Activated CD8-positive, alpha-beta T cell treated with anti-CD3 and anti-CD28 coated beads, Interleukin-2, amount 10 ng/mL, durations not matched to agents 7 days and 5 days (primary cell): ENCODE measurements at places on chromosomes 1 and 21.

DNA sequence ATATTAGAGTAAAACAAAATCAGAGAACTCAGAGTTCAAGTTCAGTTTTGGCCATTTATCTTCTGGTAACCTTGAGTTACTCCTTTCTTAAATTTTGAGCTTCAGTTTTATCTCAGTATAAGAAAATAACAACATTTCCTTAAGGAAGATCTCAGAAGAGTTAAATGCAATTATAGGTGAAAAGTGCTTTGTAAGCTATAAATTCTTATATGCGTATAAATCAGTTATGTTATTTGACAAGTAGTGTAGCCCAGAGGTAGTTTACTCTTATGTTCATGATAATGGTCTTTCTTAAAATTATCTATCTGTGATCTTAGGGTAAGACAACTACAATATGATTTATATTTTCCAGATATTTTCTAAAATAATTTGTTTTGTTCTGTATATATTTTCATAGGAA is 89.8 kb downstream of the LHX9 start:
- no peak overlapping the region for H3K4me3 ChIP-seq
- no peak for DNase-seq

GRCh38 chr1:37479255-37480124 is 5.1 kb downstream of the ZC3H12A start:
- peak overlapping the region; percentile 90 for H3K4me3 ChIP-seq
- no peaks in the 10 kb centered on the region for H3K27me3 ChIP-seq
- peak overlapping the region; percentile 98 for H3K27ac ChIP-seq
- H3K36me3 ChIP-seq: peaks cover 75% of the 10 kb centered on the region

GRCh38 chr1:111422546-111423391 is 4.8 kb downstream of the OVGP1 start:
- no peaks in the 10 kb centered on the region for H3K36me3 ChIP-seq
- no peak overlapping the region for H3K4me3 ChIP-seq
- no peak for DNase-seq
- peaks cover 4% of the 10 kb centered on the region for H3K27me3 ChIP-seq

DNA sequence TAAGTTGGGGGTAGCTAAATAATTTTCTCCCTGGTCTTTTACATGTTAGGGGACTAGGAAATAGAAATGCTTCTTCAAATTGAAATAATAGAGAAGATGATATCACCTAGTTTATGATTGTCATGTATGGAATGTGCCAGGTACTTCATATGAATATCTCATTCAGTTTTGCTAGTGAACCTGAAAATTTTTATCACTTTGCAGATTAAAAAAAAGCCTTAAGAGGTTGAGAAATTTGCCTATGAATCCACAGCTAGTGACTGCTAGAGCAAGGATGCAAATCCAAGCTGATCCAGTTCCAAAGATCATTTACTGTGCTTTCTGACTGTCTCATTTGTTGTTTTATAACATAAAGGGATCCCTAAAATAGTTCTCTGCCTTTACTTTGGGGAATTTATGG is 24.7 kb downstream of the RNF2 start:
- no peak overlapping the region for H3K27ac ChIP-seq
- H3K27me3 ChIP-seq: no peaks in the 10 kb centered on the region
- H3K36me3 ChIP-seq: peaks cover 22% of the 10 kb centered on the region
- no peak for DNase-seq

DNA sequence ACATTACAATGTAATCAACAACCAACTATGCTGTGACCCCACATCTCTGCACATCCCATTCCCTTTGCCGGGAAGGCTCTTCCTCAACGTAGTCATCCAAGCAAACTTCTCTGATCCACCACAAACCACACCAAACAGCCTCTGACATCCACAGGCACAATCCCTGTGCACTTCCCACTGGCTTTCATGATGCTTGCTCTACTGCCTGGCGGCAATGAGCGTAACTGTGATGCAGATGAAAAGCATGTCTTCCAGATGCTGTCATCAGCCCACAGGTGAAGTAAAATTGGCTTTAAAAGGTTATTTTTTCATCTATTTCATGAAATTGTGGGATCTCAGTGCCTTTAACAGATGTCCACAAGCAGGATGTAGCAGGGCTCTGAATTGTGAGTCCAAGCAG is 635.2 kb downstream of the SMYD3 start:
- H3K4me3 ChIP-seq: no peak overlapping the region
- no peak for DNase-seq
- H3K27me3 ChIP-seq: no peaks in the 10 kb centered on the region
- H3K4me1 ChIP-seq: no peaks in the 10 kb centered on the region
